Astrocyte (in vitro differentiated cells and primary cell): ENCODE measurements at places on chromosomes 4 and X.
A peak's percentile ranks its signal among the peaks of the same experiment; 100 is the strongest.

DNA sequence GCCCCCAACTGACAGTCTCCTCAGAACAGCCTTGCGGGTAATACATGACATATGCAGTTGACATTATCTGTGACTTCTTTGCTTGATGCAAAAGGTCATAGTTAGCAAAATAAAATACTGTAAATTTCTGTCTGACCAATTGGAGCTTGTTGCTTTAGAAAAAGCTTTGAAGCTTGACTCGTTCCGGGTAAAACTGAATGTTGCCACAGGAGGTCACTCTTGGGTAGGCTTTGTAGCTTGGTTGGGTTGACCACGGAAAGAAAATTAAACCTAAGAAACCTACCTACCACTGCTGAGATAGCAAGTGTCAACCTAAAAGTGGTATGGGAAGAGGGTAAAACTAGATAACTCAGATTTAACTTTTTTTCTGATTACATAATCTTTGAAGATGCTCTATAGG is 23.2 kb downstream of the PRPS2 start:
- peaks cover 3% of the 10 kb centered on the region for H3K36me3 ChIP-seq
- DNase-seq = no peak
- H3K4me1 ChIP-seq = no peaks in the 10 kb centered on the region
- H3K27me3 ChIP-seq = no peaks in the 10 kb centered on the region
- H3K4me3 ChIP-seq = no peak overlapping the region

DNA sequence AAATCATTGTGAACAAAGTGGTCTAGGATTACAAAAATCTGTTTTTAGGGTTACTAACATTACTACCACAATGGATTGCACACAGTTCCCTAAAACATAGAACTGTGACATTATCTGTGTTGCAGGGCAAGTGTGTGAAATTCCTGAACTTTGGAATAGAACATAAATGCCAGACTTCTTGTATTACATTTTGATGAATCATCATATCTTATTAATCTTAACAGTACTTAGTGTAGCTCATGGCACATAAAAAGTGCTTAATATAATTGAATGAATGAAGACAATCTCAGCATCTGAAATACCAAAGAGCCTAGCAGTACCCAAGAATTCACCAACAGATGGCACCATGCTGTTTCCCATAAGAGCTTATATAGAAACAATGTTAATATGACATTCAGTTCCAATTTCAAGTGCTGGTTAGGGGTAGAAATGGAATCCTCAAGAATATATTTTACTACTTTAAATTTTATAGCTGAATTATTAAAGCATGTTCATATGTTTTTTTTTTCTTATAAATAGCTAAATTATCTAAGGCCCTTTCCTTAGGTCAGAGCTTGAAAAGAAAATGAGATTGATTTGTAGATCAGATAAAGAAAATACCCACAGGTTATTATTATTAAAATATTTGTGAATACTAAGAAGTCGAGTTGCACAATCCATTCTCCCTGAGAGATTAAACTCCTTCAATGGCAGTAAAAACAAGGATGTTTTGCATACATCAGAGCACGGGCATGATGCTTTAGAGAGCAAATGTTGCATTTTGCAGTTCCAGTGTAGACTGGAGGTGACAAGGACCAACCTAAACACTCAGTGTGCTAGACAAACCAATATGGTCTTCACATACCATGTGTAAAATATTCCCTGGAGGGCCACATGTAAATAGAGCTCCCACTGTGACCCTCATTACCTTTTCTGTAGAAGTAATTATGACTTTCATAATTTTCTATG is 25.7 kb upstream of the SHISA3 start:
- DNase-seq = peak; percentile 35
- H3K27me3 ChIP-seq = no peaks in the 10 kb centered on the region
- no peak overlapping the region for H3K4me3 ChIP-seq
- no peaks in the 10 kb centered on the region for H3K4me1 ChIP-seq
- no peaks in the 10 kb centered on the region for H3K36me3 ChIP-seq

DNA sequence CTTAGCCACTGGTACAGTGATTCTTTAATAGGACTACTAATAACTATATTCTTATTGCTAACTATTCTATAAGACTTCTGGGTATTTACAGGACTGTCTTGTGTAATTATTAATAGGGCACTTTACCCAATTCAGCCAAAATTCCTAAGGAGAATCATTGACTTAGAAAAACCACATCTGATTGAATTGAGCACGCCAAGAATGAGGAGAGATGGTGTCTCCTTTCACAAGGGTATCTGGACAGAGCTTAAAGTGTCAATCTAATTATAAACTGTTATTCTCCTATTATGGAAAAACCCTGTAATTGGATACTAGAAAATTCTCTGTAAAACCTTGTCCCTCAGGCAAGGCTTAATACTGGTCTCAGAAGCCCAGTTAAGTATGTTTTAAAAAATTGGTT is 111.1 kb upstream of the TLL1 start:
- H3K27me3 ChIP-seq = no peaks in the 10 kb centered on the region
- DNase-seq = peak; percentile 20
- no peak overlapping the region for H3K27ac ChIP-seq
- no peaks in the 10 kb centered on the region for H3K36me3 ChIP-seq
- no peak overlapping the region for H3K4me3 ChIP-seq

DNA sequence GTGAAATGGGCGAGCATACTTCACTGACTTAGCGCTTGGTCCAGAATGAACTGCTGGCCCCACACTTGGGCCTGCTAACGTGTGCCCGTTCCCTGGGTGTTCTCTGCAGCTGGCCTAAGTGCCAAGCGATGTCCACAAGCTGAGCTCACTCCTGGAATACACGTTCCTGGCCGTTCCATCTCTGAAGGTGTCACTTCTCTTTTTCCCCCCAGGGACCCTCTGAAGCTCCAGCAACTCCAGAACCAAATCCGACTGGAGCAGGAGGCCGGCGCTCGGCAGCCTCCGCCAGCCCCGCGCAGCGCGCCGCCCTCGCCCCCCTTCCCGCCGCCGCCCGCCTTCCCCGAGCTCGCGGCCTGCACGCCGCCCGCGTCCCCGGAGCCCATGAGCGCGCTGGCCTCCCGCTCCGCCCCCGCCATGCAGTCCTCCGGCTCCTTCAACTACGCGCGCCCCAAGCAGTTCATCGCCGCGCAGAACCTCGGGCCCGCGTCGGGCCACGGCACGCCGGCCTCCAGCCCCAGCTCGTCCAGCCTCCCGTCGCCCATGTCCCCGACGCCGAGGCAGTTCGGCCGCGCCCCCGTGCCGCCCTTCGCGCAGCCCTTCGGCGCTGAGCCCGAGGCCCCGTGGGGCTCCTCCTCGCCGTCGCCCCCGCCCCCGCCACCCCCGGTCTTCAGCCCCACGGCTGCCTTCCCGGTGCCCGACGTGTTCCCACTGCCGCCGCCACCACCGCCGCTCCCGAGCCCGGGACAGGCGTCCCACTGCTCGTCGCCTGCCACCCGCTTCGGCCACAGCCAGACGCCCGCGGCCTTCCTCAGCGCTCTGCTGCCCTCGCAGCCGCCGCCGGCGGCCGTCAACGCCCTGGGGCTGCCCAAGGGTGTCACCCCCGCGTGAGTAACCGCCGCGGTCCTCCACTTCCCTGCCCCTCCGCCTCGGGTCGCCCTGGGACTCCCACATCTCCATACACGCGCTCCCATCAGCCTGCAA is 132.3 kb downstream of the CBR4 start:
- no peak overlapping the region for H3K4me3 ChIP-seq
- peak overlapping the region; percentile 51 for H3K27ac ChIP-seq
- no peak for DNase-seq
- peaks cover 26% of the 10 kb centered on the region for H3K36me3 ChIP-seq
- peaks cover 39% of the 10 kb centered on the region for H3K4me1 ChIP-seq

DNA sequence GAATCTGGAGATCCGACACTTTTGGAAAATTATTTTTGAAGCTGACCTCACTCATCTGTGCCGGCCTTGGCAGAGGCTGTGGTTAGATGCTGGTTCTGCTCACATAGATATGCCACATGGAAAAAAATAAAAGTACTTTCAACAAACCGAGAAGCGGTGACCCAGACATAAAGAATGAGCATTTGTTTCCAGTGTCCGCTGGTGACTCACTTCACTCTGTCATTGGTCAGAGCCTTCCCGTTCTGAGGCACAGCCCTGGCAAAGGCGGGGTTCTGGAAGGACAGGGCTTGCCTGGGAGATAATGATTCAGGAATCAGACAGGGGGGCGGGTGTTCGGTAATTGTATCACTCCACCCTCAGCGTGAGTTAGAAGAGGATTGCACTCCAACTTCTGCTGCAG is 172.4 kb upstream of the MXRA5 start:
- peak; percentile 96 for DNase-seq
- peaks cover 23% of the 10 kb centered on the region for H3K4me1 ChIP-seq
- H3K27me3 ChIP-seq = no peaks in the 10 kb centered on the region

DNA sequence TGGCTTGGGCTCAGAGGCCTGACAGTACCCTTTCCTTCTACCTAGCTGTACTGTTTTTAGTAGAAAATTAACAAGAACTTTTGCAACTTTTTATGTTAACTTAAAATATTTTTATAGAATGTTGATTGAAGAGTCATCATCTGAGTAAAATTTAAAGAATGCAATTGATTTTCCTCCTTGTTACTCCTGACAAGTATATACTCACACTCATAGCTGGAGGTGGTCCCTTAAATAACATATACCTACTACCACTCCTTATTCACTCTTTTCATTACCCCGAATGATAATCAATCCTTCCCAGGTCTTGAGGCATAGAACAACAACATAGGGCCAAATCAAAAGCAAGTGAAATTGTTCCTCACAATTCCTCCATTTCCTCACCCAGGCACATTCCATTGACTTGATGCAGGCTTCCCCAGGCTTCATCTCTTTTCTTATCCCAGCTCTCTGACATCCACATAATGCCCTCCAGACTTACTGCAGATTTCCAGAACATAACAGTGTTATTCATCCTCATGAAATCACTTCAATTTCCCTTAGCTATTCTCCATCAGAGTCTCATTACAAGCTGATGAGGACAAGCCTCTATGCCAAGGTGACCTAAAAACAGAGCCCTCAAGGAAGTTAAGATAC is 73.2 kb upstream of the ANXA10 start:
- no peaks in the 10 kb centered on the region for H3K4me1 ChIP-seq
- no peaks in the 10 kb centered on the region for H3K27me3 ChIP-seq
- H3K4me3 ChIP-seq = no peak overlapping the region
- no peak for DNase-seq

GRCh38 chr4:147950841-147951240 is 219.0 kb downstream of the ARHGAP10 start:
- H3K4me3 ChIP-seq = no peak overlapping the region
- H3K27ac ChIP-seq = no peak overlapping the region
- H3K27me3 ChIP-seq = no peaks in the 10 kb centered on the region
- H3K36me3 ChIP-seq = peaks cover 9% of the 10 kb centered on the region
- H3K4me1 ChIP-seq = no peaks in the 10 kb centered on the region
- DNase-seq = no peak

DNA sequence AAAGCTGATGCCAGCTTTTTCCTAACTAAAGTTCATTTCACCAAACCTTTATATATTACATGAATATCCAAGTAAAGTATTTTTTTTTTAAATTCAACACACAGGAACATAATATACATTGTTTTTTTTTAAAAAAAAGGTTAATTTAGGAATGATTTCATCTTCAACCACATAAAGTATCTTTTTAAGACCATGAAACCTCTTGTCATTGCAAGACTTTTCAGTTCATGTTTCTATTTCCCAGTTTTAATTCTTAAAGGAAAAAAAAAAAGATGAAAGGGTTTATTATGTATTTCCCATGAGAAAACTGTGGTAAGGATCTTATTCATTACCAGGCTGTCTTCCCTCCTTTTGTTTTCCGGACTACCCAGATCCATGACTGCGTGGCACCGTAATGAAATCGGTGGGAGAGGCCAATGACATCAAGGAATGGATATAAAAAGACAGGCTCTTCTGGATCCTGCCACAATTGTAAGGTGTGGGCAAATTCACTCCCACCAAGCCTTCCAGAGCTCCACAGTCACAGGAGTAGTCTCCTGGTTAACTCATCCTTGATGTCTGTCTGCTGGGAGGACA is 84.7 kb upstream of the CBR4 start:
- no peak overlapping the region for H3K4me3 ChIP-seq
- no peak for DNase-seq
- H3K27ac ChIP-seq = no peak overlapping the region
- peaks cover 17% of the 10 kb centered on the region for H3K4me1 ChIP-seq
- H3K27me3 ChIP-seq = no peaks in the 10 kb centered on the region

- no peak overlapping the region for H3K4me3 ChIP-seq
- H3K4me1 ChIP-seq = no peaks in the 10 kb centered on the region
- DNase-seq = peak; percentile 22
- H3K27me3 ChIP-seq = no peaks in the 10 kb centered on the region
- H3K27ac ChIP-seq = no peak overlapping the region
- H3K36me3 ChIP-seq = no peaks in the 10 kb centered on the region
Measured at GRCh38 chr4:1277667-1278665, 11.7 kb upstream of the MAEA start.

DNA sequence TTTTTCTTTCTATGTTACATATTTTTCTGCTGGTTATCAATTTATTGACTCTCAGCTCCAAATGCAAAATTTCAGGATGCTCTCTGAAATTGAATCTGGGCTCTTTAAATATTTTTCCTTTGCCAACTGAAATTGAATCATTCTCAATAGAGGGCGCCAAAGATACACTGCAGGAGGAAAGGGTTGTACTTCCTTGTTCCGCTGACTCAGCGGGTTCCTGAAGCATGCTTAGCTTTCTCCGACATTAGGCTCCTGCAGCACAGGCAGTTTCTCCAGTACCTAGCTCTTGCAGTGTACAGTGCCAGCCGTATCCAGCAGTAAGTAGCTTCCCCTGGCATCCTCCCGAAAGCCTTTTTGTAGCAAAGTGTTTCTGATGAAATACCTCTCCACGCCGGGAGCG is 28.8 kb upstream of the CFAP47 start:
- no peaks in the 10 kb centered on the region for H3K36me3 ChIP-seq
- H3K27me3 ChIP-seq = no peaks in the 10 kb centered on the region
- H3K27ac ChIP-seq = no peak overlapping the region
- no peak for DNase-seq
- H3K4me3 ChIP-seq = no peak overlapping the region
- no peaks in the 10 kb centered on the region for H3K4me1 ChIP-seq

DNA sequence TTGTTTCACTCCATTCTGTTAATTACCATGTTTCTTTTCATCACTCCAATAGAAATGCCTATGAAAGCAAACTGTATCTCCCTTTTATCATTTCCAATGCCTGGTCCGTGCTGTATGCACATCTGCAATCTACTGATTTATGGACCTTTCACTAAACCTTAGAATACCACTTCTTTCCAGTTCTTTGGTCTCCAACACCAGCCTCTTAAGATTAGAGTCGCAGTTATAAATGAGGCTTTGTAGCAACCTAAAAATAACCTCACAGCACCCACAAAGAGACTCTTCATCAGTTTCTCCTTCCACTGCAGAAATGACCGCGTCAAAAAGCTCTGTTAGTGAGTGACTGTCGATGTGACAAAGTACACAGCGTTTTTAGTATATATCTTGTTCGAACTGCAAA is 282.6 kb downstream of the ADGRA3 start:
- no peaks in the 10 kb centered on the region for H3K27me3 ChIP-seq
- no peak for DNase-seq
- no peaks in the 10 kb centered on the region for H3K4me1 ChIP-seq
- H3K36me3 ChIP-seq = no peaks in the 10 kb centered on the region
- H3K27ac ChIP-seq = no peak overlapping the region
- H3K4me3 ChIP-seq = no peak overlapping the region
